NCI-H2029 (cell line): ENCODE measurements at places on chromosomes 6 and 20.

GRCh38 chr6:111631018-111631417, 25.3 kb upstream of the TRAF3IP2 start:
- DNase-seq = no peak

DNA sequence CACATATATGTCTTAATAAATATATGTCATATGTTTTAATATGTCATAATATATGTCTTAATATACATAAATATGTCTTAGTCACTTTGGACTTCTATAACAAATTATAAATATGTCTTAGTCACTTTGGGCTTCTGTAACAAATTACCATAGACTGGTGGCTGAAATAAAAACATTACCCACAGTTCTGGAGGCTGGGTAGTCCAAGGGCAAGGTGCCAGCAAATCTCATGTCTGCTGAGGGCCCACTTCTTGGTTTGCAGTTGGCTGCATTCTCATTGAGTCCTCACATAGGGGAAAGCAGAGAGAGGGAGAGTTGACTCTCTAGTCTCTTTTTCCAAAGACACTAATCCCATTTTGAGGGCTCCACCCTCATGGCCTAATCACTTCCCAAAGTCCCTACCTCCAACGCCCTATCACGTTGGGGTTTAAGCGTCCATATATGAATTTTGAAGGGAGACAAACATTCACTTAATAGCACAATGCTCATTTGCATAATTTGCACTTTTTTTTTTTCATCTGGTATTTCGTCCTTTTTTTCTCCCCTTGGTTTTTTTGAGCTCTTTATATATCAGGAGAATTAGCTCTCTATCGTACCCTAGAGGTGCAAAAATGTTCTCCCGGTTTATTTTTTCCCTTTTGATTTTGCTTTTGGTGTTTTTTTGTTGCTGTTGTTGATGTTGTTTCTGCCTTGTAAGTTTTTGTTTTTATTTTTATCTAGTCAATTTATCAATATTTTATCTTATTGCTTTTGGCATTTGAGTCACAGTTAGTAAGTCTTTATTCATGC, 266.4 kb downstream of the PLCB1 start:
- no peak for DNase-seq

DNA sequence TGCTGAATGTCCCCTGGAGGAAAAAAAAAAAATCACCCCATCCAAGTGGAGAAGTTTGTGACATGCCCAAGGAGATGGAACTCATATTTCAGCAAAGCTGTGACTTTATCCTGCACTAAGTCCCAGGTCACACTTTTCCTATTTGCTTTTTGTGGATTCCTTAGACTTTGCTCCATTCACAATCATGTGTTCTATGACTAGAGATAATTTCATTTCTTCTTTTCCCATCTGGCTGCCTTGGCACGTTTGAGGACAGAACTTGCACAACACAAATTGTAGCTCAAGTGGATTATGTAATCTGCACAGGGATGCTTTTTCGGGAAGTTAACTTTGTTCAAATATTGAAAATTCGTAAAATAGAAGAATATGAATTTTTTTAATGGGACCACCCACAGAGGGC, 100.7 kb upstream of the PTPN1 start:
- no peak for DNase-seq

- no peak for DNase-seq
Observed at GRCh38 chr20:31673943-31674463, 36.3 kb downstream of the COX4I2 start.

DNA sequence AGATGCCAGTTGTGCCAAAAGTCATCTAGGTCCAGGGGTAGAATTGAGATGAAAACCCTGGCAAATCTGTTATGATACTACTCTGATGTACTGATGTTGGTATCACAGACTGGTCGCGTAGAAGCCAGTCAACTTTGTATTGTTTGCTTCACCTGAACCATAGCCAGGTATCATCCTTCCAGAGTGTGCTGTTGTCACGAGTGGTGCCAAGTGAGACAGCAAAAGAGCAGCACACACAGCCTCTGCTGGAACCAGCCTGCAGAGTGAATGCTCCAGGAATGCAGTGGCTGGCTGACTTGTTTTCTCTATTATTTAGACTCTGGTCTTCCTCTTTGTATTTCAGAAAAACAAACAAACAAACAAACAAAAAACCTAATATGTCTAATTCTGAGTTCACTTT, 209.5 kb upstream of the HEY2 start:
- DNase-seq = no peak

- DNase-seq = peak; percentile 92
Observed at GRCh38 chr6:40688214-40688761, 101.1 kb upstream of the LRFN2 start.

- DNase-seq = no peak
Observed at GRCh38 chr6:65642776-65643175, 64.2 kb downstream of the EYS start.

- peak; percentile 81 for DNase-seq
Observed at GRCh38 chr6:136609873-136610706, 59.9 kb upstream of the MAP7 start.

GRCh38 chr6:133891149-133891926, 2.4 kb downstream of the TCF21 start:
- peak; percentile 1 for DNase-seq
